Activated CD8-positive, alpha-beta memory T cell treated with anti-CD3 and anti-CD28 coated beads, Interleukin-2, amount 10 ng/mL, durations not matched to agents 7 days and 5 days (primary cell): ENCODE measurements at places on chromosomes 2 and 18.

- H3K4me1 ChIP-seq = peaks cover 24% of the 10 kb centered on the region
- H3K27ac ChIP-seq = no peak overlapping the region
- DNase-seq = no peak
- H3K27me3 ChIP-seq = no peaks in the 10 kb centered on the region
Measured at GRCh38 chr2:216884347-216884746, 24.5 kb upstream of the TNP1 start.

DNA sequence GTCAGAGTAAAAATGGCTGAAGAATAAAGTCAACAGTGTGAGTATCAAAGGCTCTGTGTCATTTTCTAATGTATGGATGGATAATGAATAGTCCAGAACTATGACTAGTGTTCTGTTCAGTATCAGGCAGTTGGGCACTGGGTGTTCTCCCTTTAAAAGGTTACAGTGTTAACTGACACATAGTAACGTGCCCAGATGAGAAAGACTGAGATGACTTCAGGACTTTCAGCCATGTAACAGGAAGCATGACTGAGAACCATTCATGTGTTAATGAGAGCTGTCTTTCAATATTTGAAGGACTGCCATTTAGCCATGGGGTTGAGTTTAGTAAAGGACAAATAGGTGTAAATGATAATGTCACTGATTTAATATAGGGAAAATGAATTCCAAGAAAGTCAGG, 187.1 kb downstream of the GULP1 start:
- DNase-seq = no peak
- H3K4me3 ChIP-seq = no peak overlapping the region
- H3K36me3 ChIP-seq = no peaks in the 10 kb centered on the region
- H3K4me1 ChIP-seq = no peaks in the 10 kb centered on the region
- no peaks in the 10 kb centered on the region for H3K27me3 ChIP-seq
- no peak overlapping the region for H3K27ac ChIP-seq

DNA sequence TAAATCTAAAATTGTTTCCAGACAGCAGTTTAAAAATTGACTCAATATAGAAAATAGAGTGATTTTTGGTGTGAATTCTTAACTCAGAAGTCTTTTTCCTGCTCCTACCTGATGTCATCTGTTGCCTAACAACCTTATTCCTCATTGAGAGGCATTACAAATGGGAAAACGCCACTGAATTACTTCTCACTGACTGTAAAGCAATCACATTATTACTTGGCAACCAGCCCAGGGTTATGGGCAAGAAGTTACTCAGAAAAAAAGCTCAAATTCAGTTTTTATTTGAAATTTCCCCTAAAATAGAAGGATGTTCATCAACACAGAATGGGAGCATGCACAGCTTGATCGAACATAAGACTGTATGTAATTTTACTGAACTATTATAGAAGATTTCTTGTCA, 201.8 kb upstream of the GULP1 start:
- no peaks in the 10 kb centered on the region for H3K36me3 ChIP-seq
- H3K27me3 ChIP-seq = no peaks in the 10 kb centered on the region
- H3K27ac ChIP-seq = no peak overlapping the region
- DNase-seq = no peak

DNA sequence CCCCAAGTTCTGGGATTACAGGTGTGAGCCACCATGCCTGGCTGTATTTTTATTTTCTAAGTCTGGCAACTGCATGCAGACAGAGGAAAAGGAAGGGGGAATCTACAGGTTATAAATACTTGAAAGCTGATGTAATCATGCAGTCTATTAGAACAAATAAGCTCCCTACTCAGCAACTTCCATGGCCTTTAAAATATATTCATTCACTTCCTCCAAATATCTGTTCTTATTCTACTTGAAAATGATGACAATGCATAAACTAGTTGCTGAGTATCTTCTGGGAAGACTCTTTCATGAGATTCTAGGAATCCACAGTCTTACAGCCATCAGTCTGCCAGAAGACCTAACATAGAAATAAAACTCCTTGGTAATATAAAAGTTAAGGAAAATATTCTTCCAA, 66.9 kb upstream of the NCKAP5 start:
- H3K27ac ChIP-seq = no peak overlapping the region
- no peaks in the 10 kb centered on the region for H3K27me3 ChIP-seq
- no peak overlapping the region for H3K4me3 ChIP-seq

DNA sequence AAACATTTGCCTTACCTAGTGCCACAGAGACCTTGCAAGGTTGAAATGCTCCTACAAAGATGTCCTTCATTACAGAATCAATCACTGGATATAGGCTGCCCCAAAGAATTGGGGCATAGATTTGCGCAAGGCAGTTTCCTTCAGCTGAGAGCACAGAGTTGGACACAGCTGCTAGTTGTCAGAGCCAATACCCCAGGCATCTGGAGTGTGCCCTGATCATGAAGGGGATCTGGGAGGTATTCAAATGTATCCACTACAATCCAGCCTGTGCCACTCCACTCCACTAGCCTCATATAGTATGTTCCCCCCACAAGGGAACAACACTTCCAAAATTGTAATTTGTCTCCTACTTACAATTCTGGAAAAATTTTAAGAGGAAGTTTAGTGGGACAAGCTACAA, 62.3 kb upstream of the ITPRID2 start:
- DNase-seq = no peak
- H3K27ac ChIP-seq = no peak overlapping the region
- H3K4me1 ChIP-seq = no peaks in the 10 kb centered on the region
- no peaks in the 10 kb centered on the region for H3K36me3 ChIP-seq

GRCh38 chr2:230739961-230740360, 27.3 kb downstream of the CAB39 start:
- no peak overlapping the region for H3K4me3 ChIP-seq
- no peaks in the 10 kb centered on the region for H3K27me3 ChIP-seq
- H3K36me3 ChIP-seq = peaks cover 47% of the 10 kb centered on the region
- peaks cover 52% of the 10 kb centered on the region for H3K4me1 ChIP-seq
- DNase-seq = no peak

DNA sequence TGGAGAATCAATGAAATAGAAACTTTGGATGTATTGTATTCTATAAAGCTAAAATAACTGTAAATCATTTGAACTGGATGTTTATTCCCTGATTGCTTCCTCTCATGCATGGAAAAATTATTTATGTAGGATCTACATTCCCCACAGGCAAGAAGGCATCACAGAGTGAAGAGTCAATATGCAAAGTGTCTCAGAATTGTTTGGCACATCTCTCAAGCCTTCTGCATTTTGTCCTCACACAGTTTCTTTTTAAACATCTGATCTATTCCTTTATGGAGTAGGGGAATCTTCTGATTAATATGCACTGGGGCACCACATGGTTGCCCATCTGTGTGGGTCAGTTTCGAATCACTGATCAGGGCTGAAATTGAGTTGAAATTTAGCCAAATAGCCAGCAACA, 465.4 kb downstream of the ZNF804A start:
- no peaks in the 10 kb centered on the region for H3K27me3 ChIP-seq
- H3K4me1 ChIP-seq = no peaks in the 10 kb centered on the region
- no peaks in the 10 kb centered on the region for H3K36me3 ChIP-seq
- DNase-seq = no peak
- no peak overlapping the region for H3K4me3 ChIP-seq
- no peak overlapping the region for H3K27ac ChIP-seq

GRCh38 chr18:58393295-58393694, 235.6 kb downstream of the ALPK2 start:
- no peak overlapping the region for H3K27ac ChIP-seq
- no peaks in the 10 kb centered on the region for H3K36me3 ChIP-seq
- peaks cover 9% of the 10 kb centered on the region for H3K4me1 ChIP-seq
- peaks cover 3% of the 10 kb centered on the region for H3K27me3 ChIP-seq

DNA sequence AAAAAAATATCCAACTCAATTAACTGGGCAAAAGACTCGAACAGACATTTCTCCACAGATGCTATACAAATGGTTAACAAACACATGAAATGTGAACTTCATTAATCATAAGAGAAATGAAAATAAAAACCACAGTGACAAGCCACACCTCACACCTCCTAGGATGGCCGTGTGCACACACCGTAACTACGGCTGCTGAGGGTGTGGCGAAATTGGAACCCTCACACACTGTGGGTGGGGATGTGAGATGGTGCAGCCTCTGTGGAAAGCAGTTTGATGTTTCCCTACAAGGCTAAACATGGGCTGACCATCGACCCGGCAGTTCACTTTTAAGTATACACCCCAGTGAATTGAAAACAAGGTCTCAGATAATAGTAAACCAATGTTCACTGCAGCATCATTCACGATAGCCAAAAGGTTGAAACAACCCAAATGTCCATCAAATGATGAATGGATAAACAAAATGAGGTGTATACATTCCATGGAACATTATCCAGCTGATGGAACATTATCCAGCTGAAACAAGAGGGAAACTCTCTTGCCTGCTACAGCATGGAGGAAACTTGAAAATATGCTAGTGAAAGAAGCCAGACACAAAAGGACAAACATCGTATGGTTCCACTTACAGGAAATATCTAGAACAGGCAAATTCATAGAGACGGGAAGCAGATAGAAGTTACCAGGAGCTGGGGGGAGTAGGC, 32.2 kb downstream of the ZAP70 start:
- peak; percentile 86 for DNase-seq
- peak overlapping the region; percentile 67 for H3K27ac ChIP-seq
- H3K36me3 ChIP-seq = peaks cover 26% of the 10 kb centered on the region
- H3K27me3 ChIP-seq = no peaks in the 10 kb centered on the region
- peaks cover 77% of the 10 kb centered on the region for H3K4me1 ChIP-seq
- H3K4me3 ChIP-seq = peak overlapping the region; percentile 23

DNA sequence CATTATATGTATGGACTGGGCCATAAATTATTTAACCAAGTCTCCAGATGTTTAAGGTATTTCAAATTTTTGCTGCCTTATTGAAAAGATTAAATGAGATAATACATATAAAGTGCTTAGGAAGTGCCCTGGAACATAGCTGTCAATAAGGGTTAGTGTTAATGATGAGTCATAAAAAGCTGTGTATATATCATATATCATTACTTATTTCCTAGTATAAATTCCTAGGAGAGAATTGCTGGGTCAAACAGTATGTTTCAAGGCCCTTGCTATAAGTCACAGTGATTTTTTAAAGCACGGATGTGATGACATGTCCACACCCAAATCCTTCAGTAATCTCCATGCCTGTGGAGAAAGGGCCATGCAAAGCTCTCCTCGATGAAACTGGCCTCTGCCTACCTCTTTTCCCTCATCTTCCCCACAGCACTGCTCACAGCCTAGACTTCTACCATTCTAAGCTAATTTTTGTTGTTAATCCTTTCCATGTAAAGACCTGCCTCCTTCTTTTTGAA, 8.5 kb downstream of the ZNF2 start:
- no peaks in the 10 kb centered on the region for H3K4me1 ChIP-seq
- no peaks in the 10 kb centered on the region for H3K27me3 ChIP-seq
- peaks cover 28% of the 10 kb centered on the region for H3K36me3 ChIP-seq
- H3K4me3 ChIP-seq = no peak overlapping the region

DNA sequence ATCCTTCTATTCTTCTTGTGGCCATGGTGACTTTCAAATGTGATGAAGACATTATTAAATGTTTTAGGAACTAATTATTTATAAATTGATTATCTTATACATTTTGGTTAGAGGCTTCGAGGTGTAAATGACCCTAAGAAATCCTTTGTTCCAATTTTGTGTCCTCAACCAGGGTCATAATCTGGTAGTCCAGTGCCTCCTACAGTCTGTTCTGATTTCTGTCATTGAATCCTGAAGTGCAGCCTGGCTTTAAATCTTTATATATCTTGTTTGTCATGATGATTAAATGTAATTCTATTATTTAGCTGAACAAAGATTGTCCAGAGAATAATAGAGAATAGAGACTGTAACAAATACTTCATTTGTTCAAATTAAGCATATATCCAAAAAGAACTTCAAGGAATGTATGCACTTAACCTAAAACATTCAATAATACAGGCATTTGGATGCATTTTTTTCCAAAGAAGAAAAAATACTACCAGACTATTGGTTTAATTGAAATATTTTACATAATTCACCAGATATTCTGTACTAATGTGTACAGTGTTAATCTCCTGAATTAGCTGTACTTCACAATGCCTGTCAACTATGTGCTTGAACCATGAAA, 89.8 kb downstream of the PRPF40A start:
- H3K27ac ChIP-seq = no peak overlapping the region
- no peaks in the 10 kb centered on the region for H3K36me3 ChIP-seq
- H3K4me1 ChIP-seq = peaks cover 12% of the 10 kb centered on the region
- peaks cover 20% of the 10 kb centered on the region for H3K27me3 ChIP-seq

DNA sequence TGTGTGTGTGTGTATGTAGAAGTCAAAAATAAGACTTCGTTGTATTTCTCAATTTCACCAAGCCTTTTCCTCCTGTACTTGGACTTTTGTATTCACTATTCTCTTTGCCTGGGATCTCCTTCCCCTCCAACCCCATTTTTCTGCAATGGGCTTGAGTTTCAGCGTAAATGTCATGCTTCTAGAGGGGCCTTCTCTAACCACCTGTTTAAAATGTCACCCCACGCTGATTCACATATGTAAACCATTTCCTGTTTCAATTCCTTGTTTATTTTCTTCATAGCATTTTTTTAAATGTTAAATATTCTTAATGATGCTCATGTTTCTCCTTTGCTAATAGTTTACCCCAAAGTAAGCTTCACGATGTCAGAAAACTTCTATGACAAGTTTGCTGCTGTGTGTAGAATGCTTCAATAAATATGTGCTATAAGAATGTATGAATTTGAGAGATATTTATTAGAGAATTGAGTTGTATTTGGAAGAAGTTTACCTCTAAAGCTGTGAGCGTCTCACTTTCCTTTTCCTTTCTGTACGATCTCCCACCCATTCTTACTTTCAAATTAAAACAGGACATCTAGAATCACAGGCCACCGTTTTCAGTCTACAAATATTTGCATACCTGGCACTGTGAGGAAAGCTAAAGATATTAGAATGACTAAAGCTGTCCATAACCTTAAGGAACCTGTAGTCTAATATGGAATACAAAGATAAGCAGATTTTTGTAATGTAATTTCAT, 762.4 kb downstream of the LRRTM4 start:
- no peaks in the 10 kb centered on the region for H3K4me1 ChIP-seq
- no peak overlapping the region for H3K4me3 ChIP-seq
- H3K27ac ChIP-seq = no peak overlapping the region
- no peaks in the 10 kb centered on the region for H3K27me3 ChIP-seq
- DNase-seq = no peak
